Memory B cell (primary cell): ENCODE measurements at places on chromosomes 3 and 15.

DNA sequence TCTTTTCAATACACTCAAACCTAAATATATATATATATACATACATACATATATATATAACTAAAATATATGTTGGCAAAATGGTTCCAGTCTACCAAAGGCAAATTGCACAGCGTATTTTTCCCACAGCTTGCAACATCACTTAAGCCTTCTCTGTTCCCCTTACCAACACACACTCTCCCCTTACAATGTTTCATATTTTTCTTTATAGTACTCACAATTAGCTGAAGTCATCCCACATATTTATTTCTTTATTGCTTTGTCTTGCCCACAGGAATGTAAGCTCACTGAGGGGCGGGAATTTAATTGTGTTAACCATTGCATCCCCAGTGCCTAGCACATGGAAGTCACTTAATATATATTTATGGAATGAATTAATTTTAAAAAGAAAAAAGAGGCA is 288.3 kb downstream of the ULK4 start:
- DNase-seq, result no peak

DNA sequence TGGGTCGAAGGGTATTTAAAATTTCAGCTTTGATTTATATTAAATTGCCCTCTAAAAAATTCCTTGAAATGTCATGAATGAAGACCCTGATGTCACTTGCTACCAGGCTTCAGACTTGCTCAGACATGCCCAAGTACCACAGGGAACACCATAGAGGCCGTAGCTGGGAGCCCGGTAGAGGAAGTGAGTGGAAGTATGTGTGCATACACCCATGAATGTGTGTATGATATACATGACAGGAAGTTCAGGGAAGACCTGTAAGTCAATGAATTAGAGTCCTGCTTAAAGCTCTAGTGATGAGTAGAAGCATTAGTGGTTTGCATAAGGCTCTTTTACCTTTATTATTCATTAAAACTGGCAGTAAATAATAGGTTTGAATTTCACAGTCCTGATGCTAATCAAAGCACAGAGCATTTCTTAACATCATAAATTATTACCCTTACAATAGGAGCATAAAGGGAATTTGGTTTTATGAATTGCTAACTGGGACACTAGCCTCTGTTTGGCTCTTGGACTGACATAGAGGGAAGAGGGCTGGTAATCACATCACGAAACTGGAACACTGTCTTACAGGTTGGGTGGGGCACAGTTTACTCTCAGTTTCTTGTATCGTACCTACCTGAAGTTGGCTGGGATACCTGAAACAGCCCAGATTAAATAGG is 144.4 kb downstream of the CHST2 start:
- no peak for DNase-seq

DNA sequence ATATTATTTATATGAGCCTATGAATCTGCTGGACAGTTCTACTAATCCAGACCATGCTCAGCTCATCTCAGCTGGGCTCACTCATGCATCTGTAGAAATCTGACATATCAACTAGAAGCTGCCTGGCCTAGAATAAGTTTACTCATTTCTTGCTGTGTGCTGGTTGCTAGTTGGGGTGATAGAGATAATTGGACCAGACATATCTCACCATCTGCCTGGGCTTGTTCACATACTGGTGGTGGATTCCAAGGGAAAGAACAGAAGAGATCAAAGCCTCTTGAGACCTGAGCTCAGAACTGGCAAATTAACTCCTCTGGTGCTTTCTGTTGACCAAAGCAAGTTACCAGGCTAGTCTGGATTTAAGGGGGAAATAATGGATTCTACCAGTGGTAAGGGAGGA is 109.1 kb downstream of the NSUN3 start:
- DNase-seq, result no peak

- peak; percentile 21 for DNase-seq
These were observed 8.0 kb upstream of the KBTBD8 start for GRCh38 chr3:66989860-66990696.

DNA sequence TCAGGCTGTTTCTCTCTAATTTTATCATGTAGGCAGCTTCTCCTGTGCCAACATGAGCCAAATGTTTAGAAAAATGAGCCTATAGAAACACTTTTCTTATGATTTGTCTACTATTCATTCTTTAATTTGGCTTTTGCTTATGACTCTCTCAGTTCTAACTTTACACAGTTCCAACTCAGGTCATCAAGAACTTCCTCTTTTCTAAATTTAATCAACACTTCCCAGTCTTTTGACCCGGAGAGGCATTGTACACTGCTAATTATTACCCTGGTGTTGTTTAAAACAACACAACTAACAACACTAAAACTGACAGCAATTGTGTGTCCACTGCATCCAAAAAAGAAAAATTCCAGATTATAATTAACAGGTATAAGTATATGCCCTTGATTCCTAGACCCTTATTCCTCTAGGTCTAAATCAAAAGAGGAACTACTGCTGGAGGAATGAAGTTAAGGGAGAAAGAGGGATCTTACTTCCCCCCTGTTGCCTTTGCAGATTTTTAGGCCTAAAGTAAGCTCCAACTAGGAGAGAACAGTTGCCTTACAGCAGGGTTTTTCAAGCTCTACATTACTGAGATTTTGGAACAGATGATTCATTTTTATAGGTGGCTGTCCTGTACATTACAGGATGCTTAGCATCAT is 332.2 kb upstream of the GOLIM4 start:
- DNase-seq, result no peak

DNA sequence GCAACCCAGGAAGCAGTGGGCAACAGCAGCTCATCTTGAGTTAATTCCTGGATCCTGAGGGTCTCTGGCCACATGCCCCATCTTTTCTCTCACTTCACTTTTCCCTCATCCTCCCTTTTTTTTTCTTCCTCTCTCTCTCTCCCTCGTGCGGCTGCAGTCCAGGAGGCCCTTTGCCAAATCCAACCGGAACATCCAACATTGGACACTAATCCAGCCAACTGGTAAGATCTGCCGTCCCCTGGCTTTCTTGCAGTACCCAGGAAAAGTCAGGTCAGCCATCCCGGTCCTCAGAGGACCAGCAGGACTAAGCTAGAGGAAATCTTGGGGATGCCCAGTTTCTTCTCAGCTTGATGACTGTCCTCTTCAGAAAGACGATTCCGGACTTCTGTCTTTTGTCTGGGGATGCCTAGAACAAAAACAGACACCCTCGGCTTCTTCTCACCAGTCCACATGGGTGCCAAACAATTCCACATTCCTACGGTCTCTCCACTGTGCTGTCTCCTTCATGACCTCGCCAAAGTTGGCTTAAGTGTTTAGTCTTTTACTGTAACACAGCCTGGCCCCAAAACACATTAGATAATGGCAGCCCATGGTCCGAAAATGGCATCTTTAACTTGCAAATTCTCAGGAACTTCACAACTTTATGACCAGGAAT is 115.6 kb downstream of the GSK3B start:
- no peak for DNase-seq

- no peak for DNase-seq
These were observed 42.6 kb upstream of the TMCO5A start for GRCh38 chr15:37891766-37892368.

DNA sequence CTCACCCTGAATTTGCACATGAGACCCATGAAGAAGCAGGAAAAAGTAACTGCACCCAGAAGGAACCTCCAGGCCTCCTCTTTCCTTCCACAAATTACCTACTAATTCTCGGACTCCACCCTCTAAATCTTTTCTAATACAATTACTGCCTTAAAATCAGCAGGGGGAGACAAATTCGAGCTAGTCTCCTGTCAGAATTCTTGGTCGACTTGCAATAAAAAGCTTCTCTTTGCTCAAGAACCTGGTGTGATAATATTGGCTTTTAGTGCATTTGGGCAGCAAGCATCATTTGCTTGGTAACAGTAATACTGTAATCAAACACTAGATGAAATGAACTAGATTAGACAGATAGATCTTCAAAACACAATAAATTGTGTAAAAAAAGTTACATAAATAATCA is 281.9 kb downstream of the RAP2B start:
- DNase-seq, result no peak

DNA sequence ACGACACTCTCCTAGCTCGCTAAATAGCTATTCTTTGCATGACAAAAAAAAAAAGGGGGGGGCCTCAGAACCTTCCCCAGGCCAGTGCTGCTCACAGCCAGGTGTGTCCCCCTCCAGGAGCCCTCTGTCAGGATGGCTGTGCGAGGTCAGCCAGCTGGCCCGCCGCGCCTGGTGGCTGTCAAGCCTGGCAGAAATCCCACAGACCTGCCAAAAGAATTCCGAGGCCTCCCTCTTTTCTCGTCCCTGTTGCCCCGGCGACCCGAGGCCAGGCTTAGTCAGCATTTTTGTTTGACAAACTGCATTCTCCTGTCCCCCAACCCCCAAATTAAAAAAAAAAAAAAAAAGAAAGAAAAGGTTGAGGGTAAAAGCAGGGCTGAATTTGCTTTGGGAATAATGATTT is 61.9 kb downstream of the TM4SF4 start:
- no peak for DNase-seq

DNA sequence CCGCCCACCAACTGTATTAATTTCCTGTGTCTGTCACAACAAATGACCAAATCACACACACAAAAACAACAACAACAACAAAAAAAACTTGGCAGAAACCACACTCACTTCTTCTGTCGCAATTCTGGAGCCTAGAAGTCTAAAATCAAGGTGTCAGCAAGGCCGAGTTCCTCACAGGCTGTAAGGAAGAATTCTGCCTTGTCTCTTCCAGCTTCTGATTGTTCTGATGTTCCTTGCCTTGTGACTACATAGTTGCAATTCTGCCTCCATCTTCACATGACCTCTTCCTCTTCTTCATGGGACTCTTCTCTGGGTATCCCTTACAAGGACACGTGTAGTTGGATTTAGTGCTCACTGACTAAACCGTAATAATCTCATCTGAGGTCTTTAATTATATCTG is 61.4 kb downstream of the IL12A start:
- DNase-seq, result no peak

GRCh38 chr15:80028937-80029336 is 30.5 kb upstream of the ZFAND6 start:
- DNase-seq, result no peak

GRCh38 chr3:468172-468571 is 271.6 kb downstream of the CHL1 start:
- no peak for DNase-seq

DNA sequence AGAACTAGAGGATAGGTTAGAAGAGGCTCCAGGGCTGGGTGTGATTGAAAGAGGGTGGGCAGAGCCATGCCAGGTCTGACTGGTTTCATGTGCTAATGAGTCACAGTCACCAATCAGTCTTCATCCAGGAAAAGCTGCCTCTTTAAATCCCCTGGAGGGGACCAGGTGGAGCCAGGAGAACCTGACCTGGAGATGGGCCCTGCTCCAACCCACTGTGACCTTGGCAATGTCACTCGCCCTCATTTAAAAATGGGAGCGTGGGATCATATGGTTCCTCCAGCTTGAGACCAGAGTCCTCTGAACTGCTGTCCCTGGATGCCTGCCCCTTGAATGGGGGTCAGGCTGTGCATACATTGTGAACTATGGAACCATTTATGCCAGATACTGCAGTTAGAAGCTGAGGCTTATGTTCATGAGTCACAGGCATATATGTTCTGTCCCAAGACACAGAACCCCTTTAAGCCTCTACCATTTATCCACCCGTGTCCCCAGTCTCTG is 23.0 kb downstream of the HES1 start:
- no peak for DNase-seq

- DNase-seq, result no peak
These were observed 13.5 kb downstream of the CMTM7 start for GRCh38 chr3:32405155-32405554.

- no peak for DNase-seq
These were observed 567.3 kb upstream of the LMCD1 start for GRCh38 chr3:7934362-7934761.

GRCh38 chr3:41601404-41601987 is 360.4 kb downstream of the ULK4 start:
- no peak for DNase-seq

DNA sequence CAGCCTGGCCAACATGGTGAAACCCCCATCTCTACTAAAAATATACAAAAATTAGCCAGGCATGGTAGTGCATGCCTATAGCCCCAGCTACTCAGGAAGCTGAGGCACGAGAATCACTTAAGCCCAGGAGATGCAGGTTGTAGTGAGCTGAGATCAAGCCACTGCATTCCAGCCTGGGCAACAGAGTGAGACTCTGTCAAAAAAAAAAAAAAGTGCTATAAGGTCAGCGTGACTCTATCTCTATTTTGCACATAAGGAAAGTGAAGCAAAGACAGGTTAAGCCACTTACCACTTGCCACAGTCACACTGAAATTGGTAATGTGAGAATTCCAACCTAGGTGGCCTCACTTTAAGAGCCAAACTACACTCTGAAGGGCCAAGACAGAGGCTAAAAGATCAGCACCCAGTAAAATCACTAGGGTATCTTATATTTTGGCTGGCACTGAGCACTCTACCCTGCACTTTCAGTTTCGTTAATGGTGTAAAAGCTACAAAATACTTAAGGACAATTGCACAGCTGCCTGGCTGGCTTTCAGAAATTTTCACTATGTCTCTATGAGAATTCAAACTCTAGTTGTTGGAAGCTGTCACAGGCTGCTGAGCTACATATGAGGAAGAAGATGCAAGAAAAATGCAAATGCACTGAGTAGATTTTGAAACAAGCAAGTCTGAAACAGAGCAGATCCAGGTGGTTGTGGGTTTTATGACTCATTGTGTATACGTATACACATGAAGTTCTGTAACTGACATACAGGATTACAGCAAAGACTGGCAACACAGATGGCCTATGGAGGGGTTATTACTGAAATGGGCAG is 32.7 kb downstream of the TRANK1 start:
- no peak for DNase-seq

- no peak for DNase-seq
These were observed 125.4 kb upstream of the CCDC54 start for GRCh38 chr3:107251819-107252218.

DNA sequence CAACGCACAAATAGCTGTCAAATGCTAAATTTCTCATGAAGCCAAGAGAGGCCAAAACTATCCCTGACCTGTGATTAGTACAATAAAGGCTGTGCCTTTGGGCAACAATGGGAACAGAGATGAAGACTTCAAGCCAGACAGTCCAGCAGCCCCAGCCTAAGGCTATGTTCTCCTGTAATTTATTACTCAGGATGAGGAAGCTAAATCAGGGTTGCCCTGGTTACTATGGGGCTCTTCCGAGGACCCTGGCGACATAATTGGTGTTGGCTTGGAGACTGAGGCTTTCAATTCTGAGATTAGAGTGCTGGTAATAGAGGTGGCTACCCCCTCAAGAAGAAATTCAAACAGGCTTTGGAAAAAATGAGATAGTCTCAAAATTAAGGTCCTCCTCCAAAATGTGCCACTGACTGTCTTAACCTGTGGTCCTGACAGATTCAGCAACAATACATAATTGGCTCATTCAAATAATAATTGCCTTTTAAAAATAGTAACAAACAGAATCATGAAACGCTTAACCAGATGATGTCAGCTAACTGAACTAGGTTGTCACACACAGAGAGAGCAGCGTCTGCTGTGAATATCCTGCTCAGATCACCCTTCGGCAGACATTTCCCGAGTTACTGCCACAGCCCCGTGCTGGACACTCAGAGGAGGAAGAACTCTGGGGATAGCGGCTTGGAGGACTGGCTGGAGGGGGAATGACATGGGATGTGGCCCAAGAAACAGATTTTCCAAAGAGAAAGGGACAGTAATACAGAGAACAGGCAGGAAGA is 43.0 kb downstream of the NSMCE3 start:
- DNase-seq, result no peak
